ENCODE measurements at places on chromosomes 3 and 15.

DNA sequence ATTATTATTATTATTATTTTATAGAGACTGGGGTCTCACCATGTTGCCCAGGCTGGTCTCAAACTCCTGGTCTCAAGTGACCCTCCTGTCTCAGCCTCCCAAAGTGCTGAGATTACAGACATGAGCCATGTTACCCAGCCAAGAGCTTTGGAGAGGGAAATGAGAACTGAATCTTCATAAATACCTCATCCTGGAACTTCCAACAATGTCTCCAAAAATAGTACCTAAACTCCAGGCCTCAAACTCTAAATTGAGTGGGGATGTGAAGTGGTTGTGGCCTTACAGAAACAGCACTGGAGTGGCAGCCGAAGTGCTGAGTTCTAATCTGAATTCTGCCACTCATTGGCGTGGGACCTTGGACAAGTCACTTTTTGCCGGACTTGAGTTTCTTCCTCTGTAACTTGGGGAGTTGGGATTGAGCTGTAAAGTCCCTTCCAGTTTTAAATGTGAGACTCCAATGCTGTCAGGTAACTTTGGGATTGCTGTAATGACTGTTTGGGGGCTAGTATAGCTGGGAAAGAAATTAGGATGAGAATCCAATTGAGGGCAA is 10.0 kb upstream of the SRP14 start:
- no peak for DNase-seq

DNA sequence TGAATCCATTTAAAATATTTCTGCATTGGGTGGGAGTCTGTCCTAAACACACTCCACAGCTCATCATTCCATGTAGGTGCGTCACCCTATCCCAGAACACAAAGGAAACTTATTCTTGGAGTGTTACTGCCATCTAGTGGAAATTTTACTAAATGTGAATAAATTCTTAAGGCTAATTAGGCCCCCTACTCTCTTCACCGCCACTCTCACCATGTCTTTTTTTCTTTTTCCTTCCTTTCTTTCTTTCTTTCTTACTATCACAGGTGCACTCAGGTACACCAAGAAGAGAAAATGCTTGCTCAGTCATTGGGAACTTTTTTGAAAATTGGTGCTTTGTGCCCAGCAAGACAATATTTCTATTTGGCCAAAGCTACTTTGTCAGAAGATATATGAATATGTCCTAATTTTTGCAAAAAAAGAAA is 26.4 kb upstream of the ATP8B4 start:
- DNase-seq = peak; percentile 36

GRCh38 chr3:165192610-165193192 is 3.5 kb downstream of the SLITRK3 start:
- no peak for DNase-seq

DNA sequence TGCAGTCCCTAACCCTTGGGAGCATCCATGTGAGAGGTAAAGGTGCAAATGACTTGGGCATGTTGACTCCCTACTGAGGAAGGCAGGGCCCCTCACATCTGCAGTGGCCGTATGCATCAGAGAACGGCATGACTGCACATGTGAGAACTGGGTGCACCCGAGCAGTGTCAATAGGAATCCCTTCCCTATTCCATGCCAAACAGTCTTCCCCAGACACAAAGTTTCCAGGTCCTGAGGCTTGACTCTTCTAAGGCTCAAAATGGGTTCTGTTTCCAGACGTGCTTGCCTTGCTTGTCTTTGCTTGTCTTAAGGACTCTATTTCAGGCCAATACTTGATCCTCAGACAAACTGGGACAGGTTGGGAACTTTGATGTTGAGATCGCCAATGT is 20.5 kb upstream of the ANPEP start:
- no peak for DNase-seq

DNA sequence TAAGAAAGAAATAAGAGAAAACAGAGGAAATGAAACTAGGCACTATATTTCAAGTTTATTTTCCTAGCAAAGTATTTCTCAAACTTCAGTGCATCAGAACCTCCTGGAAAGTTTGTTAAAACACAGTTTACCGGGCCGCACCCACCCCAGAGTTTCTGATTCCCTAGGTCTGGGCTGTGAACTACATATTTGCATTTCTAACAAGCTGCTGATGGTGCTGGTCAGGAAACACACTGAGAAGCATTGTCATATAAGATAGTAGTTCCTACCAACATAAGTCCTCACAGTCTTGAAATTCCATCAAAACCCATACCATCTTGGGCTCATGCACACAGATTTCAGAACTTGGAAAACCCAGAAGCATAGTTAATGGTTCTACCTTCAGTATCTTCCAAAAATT is 8.3 kb downstream of the SLC9A9 start:
- no peak for DNase-seq

DNA sequence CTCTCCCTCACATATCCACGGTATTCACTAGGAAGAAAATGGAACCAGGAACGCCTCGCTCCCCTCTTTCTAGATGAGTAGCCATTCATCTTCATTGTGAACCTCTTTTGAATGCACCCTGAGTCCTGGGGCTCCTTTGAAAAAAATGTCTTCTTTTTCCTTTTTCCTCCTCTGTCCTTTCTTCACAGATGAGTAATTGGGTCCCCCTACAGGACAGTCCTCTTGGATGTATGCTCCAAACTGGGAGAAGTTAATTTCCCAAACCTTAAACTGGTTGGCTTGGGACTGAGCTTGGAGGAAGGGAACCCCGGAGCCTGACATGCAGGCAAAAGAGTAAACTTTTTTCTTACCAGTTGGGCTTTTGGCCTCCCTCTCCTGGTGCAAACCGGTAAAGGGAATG is 108.8 kb downstream of the DPH6 start:
- DNase-seq = no peak

GRCh38 chr15:95620934-95621579 is 709.4 kb upstream of the NR2F2 start:
- DNase-seq = no peak

DNA sequence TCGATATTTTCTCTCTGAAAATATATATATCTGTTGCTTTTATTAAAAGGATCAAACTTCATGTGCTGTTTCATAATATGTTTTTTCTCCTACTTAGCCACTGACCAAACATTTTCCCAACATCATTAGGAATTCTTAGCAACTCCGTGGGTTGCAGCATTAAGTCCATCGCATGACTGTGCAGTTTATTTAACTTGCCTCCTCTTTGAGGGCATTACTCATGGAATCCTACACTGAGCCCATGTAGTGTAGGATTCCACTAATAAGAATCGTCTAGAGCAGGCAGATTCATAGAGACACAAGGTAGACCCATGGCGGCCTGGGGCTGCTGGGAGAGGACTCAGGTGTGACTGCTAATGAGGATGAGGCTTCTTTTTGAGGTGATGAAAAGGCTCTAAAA is 49.3 kb downstream of the CMTM6 start:
- DNase-seq = no peak

GRCh38 chr3:111369958-111370357 is 172.0 kb upstream of the CD96 start:
- DNase-seq = no peak

DNA sequence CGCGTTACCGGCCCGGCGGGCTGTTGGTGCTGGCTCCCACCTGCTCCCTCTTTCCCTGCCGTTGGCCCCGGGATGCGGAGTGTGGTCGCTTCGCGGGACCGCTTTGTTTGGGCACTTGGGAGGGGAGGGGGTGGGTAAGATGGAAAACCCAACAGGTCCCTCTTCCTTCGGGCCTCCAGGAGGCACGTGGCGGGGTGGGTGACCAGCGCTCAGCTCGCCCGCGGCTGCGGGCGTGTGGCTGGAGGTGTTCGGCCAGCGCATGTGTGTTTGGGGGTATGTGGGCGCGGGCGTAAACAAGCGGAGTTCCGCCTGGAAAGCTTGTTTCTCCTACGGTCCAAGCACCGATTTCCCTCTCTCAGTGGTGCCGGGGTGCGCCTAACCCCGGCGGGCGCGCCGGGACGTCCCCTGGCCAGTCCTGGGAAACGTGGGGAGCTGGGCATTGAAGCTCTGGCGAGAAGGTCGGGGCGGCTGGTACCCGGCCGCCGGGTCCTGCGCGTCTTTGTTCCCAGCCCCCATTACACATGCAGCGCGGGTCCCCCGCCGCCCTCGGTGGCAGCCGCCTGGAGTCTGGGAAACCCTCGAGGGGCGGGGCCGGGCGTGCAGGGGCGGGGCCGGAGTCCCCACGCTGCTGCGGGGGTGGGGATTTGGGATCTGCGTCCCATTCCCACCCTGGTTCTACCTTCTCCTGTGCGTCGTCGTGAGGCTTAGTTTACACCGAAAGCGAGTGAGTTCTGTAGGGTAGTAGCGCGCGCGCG is 1.4 kb downstream of the ACVR2B start:
- DNase-seq = no peak

GRCh38 chr3:22609139-22609538 is 594.0 kb upstream of the UBE2E2 start:
- DNase-seq = no peak

DNA sequence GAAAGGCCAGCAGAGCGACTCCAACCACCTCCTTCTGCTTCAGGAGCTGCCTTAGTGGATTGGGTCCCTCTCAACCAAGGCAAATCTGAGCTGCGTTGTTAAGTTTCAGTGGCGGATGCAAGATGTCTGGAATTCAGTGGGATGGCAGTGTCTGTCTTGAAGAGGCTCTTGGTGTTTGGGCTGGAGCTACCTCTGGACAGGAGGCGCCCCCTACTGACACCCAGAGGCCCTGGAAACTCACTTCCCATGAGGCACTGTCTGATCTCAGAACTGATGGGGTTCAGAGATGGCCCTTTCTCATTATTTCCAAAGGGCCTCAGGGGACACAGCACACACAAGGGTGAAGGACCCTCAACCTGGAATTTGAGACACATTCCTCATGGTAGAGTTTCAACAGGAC is 6.0 kb upstream of the SLC28A1 start:
- no peak for DNase-seq

DNA sequence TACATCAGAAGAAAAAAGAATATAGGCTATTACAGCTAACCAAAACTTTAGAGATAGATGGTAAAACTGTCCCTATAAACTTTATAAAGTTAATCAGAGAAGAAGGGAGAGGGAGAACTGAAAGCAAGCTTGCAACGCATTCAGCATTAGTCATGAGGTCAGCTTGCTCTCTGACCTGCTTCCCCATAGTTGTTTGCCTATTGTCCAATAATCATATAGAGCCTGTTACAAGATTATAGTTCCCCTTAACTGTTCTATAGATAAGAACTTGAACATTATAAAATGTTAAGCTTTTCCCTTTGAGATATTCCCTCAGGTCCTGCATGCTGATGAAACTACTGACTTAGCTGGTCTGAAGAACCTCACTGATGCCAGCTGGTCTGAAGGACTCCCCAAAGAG is 74.5 kb downstream of the CPNE4 start:
- DNase-seq = no peak

DNA sequence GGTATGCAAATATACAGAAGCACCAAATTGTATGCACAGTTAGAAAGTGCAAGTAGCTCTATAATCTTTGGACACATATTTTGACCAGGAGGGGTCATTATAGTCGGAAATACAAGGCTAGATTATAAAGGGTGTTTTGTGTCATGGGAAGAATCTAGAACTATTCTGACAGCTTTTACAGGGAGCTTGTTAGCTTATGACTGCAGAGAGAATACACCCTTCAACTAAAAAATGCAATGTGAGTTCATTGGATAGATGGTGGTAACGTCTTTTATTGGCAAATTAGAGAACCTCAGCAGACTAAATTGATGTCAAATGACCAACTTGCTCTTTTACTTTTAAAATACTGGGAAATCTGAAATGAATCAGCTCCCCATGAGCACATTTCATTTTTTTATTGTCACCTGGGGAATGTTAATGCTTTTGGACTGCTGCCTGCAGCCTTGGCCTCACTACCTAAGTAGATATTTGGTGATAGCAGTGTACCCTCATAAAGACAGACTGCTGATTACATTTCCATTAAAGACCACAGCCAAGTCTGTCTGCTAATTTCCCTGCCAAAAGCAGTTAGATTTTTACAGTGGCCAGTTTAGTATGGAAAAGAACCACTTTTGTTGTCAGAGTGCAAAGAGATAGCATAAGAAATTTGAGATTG is 515.9 kb upstream of the DPPA4 start:
- no peak for DNase-seq

- DNase-seq = no peak
Measured at GRCh38 chr3:118884748-118885206, 149.9 kb downstream of the IGSF11 start.

DNA sequence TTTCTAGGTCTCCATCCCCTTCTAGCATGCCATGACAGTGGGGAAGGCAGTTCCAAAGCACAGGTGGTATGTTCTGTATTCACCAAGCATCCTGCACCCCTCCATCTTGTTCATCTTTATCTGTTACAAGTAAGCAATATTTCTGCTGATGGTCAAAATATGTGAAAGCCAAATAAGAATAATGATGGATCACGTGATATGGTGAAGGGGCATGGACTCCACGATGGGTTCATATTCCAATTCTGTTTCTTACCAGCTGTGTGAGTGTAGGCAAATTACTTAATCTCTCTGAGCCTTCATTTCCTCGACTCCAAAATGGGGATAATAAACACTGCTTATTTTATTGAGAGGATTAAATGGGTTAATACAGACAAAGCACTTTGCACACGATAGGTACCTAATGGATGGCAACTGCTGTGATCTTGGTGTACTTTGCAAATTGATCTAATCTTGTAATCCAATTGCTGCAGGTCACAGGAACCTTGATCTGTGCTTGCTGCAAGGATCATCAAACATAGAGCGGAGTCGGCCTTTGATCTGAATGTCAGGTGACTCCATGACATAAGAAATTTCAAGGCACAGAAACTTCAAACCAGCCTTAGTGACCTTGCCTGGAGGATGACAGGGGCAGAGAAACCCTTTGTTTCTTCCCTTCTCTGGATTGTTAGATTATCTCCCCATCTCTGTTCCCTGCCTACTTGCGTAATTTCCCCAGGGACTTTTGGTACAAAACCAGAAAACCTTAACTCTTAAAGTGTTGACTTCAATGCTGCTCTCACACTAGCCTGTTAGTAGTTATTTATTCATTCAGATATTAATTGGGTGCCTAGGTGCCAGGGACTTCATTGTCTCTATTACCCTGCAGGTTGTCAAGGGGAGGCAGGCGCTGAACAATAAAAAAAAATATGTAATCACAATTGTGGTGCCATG is 25.8 kb downstream of the SIAH2 start:
- DNase-seq = no peak

GRCh38 chr3:171192176-171192854 is 165.8 kb upstream of the SLC2A2 start:
- no peak for DNase-seq

DNA sequence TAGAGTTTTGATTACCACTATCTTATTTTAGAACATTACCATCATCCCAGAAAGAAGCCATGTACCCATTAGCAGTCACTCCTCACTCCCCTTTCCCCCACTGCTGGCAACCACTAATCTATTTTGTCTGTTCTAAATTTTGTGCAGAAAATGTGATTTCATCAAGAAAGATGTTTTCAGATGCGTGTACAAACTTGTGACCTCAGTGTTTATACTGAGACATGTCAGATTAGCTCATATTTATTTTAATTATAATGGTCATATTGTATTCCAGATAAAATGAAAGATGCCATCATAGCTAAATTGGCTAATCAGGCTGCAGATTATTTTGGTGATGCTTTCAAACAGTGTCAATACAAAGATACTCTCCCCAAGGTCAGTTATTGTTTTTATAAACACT is 27.8 kb downstream of the PDCD6IP start:
- no peak for DNase-seq

- no peak for DNase-seq
Measured at GRCh38 chr15:58432401-58432800, 610 bp downstream of the LIPC start.

GRCh38 chr3:16372362-16373292 is 107.6 kb downstream of the OXNAD1 start:
- DNase-seq = no peak

Data from NCI-H2081 treated with DMSO at 0.1 percent for 48 hours (cell line).